Activated CD4-positive, alpha-beta T cell treated with anti-CD3 and anti-CD28 coated beads, Interleukin-2, Interleukin-6, amounts not matched to agents 100 ng/mL and 50 ng/mL, durations not matched to agents 16 hours and 8 hours (primary cell): ENCODE measurements at places on chromosomes 2 and 18.

DNA sequence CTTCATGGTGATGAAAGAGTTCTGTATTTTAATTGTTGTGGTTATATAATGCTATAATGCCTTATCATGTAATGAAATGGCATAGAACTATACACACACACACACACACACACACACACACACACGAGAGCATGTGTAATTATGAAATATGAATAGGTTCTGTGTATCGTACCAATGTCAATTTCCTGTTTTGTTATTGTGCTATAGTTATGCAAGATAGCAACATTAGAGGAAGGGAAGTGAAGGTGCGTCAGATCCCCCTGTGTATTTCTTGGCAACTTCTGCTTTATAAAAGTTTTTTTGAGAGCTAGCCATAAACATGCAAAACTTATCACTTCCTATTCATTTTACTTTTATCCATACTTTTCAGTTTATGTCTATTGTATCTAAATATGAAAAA, 60.7 kb upstream of the ARHGAP15 start:
- no peak for DNase-seq

DNA sequence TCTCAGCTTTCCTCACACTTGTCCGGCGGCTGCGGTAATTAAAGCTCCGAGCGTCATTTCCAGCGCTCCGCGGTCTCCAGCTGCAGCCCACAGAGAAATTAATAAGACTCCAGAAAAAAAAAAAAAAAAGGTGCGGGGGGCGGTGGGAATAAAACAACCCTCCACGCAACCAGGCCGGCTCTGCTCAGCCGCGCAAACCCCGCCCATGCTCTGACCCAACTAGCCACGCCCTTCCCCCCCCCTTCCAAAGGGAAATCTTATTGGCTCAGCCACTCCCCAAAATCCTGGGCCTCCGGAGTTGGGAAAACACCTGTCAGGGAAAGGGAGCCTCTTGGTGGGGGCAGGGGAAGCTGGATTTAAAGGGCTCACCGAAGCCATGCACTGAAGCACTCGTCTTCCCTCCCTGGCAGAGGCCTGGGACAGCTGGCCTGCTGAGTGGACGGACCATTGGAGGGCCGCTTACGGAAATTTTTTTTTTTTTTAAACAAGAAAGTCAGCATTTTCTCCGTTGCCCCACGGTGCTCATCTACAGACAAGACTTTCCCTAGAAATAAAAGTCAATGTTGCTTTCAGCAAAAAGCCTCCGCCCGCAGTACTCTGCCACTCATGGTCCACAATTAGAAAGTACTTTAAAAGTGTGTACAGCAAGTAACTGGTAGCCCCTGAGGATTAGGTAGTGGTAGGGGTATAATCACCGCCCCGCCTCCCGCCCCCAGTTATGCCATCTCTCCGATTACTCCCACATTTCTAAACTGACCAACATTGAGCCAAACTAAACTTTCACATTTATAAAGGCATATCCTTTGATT, 674 bp upstream of the ERBB4 start:
- no peak for DNase-seq

DNA sequence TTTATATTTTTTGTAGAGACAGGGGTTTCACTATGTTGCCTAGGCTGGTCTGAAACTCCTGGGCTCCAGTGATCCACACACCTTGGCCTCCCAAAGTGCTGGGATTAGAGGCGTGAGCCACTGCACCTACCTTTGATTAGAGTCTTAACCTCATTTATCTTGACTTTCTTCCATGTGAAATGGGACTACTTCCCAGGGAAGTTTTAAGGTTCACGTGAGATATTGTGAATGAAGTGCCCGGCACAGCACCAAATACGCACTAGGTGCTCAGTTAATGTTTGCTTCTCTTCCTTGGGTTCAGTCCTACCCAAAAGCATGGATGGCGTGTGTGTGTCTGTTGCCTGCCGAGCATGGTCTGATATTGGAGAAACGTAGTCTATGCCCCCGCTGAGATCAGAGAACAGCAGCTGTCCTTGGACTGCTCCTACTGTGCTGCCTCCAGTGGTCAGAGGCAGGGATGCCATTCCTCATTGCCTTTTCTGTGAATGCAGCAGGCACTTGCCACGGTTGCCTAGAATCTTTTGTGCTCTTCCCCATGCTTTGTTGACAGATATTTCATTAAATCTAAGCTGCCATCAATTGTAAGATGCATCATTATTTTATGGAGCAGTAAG, 12.3 kb upstream of the TFCP2L1 start:
- no peak for DNase-seq

GRCh38 chr2:186827411-186827810, 21.6 kb downstream of the ZSWIM2 start:
- no peak for DNase-seq

GRCh38 chr18:79749251-79750191, 48.2 kb upstream of the KCNG2 start:
- no peak for DNase-seq

- DNase-seq: no peak
These were observed 7.4 kb downstream of the WDR43 start for GRCh38 chr2:28901841-28902240.

DNA sequence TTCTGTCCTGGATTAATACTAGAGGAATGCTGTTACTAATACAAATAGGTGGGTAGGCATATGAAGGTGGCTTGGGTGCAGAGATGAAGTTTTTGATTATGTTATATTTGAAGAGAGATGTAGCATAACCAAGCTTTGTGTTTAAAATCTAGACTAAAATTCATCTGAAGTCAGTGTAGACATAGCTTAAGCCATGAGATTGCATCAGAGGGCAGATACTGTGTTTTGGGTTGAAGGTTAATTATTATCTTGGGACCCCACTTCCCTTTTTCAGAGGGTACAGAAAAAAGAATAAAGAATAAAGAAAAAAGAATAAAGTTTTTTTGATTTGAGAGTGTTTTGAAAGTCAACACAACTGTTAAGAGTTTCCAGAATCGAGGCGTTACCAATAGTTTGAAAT, 13.0 kb downstream of the PPM1B start:
- DNase-seq: no peak

DNA sequence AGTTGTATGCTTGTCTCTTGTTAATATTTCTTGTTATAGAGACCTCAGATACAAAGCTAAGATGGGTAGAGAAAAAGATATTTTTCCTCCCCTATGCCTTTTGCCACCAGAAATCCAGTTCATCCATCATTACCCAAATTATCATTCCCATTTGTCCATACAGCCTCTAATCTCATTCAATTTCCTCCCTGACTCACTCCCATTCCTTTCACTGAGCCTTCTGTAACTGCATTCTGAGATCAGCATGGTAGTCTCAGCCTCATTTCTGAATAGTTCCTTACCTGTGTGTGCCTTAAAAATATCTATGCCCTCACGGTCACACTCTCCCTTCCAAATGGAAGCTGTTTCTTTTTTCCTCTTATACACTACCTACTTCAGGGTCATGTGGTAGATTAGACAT, 15.7 kb upstream of the PIK3C3 start:
- no peak for DNase-seq

- DNase-seq: no peak
These were observed 37.4 kb downstream of the DNMT3A start for GRCh38 chr2:25304321-25304720.

- DNase-seq: no peak
These were observed 27.9 kb downstream of the PSD4 start for GRCh38 chr2:113201496-113202304.

DNA sequence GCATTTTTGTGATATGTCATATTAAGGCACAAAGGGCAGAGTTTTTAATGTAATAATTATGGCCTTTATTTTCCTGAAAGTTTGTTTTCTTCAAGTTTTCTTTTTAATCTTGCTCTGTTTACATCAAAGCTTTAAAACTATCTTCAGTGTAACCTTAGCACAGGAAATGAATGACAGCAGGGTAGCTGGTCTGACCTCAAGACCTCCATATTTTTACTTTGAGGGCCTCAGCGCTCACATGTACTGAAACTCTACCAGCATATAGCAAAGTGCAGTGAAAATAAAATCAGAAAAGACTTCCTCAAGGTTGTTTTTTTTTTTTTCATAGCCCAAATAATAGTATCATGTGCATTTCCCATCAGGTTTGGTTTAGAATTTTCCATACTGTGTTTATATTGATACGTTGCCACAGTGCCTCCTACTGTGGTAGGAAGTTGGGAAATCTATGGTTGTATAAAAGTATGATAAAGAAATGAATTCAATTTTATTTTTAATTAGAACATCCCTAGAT, 163.4 kb downstream of the UBE2E3 start:
- no peak for DNase-seq

DNA sequence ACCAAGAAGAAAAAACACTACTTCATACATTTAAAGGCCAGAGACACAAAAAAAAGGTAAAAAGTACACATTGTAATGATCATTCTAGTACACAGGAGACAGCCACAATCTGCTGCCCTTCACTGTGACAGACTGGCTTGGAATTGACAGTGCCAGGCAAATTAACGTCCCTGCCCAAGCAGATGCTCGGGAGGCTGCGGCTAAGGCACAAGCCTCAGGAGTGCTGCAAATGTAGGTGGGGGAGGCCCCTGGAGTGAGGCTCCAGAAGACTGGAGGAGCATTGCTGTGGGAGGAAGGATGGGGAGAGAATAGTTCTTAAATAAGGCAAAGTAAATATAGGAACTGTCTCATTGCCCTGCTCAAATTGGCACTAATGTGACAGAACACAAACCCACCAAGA, 18.6 kb downstream of the ERCC3 start:
- DNase-seq: no peak

DNA sequence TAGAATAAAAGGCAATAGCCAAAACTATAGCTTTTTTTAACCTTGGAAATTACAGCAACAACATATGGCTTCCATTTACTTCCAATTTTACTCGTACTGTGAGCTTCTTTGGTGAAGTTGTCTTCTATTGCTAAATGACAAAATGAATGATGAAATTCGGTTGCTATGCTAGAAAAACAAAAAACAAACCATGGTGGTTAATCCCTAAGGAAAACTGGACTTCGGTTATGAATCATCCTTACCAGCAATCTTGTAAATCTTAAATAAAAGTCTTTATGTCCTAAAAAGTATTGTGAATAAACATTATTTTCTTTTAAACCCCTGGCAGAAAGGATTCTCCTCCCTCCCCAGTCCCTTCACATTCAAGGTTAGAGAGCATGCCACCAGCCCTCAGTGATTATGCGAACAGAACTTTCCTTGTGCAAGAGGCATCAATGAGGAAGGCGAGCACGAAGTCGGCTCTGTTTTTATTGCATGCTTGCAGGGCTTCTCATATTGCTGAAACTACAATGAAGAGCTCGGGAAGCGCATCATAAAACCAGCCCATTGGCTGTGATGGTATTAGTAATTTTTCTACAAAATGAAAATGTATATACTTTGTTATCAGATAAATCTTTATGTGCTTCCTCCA, 62.9 kb downstream of the ZNF521 start:
- DNase-seq: no peak

DNA sequence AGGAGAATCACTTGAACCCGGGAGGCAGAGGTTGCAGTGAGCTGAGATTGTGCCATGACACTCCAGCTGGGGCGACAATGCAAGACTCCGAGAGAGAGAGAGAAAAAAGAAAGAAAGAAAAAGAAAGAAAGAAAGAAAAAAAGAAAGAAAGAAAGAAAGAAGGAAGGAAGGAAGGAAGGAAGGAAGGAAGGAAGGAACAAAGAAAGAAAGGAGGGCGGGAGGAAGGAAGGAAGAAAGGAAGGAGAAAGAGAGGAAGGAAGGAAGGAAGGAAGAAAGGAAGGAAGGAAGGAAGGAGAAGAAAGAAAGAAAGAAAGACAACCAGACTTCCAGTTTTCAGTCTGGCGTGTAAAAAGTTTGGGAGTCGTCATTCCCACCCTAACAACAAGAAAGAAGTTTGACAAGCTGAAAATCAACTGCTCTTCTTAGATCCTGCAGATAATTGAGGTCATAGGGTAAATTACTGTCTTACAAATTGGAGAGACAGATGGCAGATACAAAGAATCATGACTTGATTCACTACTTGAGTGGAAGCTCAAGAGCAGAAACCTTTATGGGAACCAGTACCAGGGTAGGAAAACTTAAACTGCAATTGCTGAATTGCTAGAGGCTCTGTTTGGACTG, 15.1 kb upstream of the CYP27C1 start:
- DNase-seq: no peak

DNA sequence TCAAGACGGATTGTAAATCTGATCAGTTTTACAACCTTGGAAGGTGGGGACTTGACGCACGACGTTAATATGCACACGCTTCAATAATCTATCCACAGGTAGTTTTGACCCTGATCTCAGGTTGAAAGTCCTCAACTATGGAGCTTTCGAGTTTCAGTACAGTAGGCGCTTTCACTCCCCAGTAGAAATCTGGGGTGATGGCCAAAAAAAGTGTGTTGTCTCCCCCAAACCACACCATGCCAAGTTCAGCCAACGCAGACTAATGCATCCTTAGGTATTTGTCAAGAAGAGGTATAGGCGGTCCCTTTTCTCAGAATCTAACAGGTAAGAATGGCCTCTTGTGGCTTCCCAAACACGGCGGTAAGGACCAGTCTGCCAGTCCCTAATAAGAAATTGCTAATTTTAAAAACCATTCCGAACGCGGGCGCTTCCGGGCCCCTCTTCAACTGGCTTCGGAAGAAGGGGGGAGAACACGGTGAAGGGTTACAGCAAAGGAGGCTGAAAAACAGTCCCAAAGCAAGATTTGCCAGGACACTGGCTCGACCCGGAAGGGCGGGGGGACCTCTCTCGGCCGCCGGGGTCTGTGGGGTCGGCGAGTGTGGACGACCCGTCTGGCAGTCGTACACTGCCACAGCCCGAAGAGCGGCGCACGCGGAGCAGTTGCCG, 659 bp downstream of the FAM210A start:
- DNase-seq: peak; percentile 17

DNA sequence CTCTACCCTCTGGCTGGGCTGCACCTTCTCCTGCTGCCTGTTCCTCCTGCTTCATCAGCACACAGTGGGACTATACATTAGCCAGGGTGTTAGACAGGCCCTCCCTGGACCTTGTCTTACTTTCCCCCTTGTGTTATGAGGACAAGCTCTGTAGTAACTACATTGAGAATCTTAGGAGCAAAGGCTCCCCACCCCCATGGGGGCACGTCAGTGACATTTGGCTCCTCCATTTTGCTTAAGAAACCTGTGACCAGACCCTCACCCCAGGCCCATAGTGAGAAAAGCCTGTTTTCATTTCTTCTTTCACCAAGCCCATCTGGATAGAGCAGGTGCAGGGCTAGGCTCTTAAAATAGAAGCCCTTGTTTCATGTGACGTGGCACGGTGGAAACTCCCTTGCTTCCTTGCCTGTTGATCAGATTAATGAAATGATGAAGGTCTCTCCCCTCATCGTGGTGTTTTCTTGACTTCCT, 146.7 kb downstream of the RPIA start:
- no peak for DNase-seq
